ENCODE measurements at places on chromosomes 2 and 18.

DNA sequence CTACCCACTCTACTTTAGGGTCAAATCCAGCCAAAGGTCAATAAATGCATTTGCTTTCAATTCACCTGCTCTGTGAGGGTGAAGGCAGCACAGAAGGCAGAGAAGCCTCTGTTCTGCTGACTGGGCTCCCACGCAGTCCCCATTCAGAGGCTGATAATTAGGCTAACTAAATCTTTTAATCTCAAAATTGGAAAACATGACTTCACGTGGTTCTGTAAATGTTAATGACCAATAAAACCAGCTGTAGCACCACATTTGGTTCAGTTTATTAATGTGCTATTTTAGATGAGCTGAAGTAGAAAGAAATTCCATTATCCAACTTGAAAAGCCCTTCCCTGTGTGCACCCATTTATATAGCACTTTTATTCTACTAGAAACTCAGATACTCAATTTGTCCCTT, 310.6 kb downstream of the C1D start:
- DNase-seq: no peak

- no peak for DNase-seq
Measured at GRCh38 chr2:158153270-158154015, 51.8 kb downstream of the UPP2 start.

DNA sequence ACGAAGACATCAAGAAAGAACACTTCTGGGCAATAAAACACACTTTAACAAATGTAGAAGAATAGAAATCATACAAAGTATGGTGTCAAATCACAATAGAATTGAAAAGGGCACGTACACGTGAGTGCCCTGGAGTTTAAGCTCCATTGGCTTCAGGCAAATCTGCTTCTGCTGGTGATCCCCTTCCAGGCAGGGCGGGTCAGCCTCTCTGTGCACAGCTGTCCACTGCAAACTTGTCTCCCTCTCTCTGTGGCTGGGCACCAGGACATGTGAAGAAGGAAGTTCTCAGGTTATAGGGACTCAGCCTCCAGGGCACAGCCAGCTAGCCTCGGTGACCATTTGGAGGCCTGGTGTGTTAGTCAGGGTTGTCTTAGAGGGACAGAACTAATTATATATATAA, 66.0 kb downstream of the ST3GAL5 start:
- no peak for DNase-seq

DNA sequence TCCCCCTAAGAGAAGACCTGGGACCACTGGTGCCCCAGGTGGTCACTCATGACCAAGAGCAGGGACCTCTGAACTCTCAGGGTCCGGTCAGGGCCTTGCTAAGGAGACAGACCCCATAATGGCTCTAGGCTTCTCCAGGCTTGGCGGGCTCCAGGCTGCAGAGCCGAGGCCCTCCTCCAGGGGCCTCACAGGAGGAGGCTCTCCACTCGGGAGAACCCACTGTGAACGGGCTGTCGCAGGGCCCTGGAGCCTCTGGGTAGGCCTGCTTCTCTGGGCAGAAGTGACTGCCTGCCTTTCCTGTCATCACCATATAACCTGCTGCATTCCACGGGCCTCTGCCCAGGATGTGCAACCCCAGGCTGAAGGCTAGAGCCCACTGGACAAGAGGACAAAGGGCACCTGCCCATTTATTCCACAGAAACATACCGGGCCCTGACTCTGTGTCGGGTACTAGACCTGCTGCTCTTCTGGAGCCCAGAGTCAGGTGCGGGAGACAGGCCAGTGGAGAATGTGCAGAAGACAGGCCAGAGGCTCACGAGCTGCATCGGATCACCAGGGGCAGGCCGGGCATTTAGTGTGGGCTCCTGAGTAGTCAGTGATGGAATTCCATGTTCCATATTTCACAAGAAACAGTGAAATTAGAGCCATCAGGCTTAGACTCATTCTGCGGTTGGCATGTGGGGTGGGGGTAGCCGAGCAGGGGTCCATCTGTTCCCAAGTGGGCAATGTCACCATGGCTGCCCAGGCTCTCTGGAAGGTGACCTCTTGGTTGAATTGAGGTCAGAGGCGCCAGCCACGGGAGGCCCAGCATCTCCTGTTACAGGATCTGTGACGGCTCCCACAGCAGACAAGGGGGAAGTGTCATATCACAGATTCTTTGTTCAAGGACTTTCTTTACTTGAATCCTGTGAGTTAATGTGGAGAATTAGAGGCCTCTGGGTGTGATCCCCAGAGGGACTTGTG, 220.8 kb downstream of the SH3RF3 start:
- no peak for DNase-seq

- no peak for DNase-seq
Measured at GRCh38 chr2:111028720-111029119, 92.0 kb upstream of the BCL2L11 start.

DNA sequence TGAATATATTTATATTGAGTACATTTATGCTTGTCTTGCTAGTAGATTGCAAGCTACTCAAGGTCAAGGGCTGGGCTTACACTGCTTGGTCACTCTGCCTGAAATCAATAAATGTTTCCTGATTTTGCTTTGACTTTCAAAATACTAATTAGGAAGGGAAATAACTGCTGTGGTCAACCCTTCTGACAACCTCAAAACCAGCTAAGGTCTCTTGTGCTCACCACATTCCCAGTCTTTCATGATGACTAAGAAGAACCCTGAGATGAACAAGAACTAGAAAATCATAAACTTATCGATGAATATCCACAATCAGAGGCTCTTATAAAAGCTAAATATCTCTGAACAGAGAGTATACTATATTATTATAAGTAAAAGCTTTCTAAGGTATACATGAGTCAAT, 33.3 kb downstream of the ABCB11 start:
- DNase-seq: no peak

DNA sequence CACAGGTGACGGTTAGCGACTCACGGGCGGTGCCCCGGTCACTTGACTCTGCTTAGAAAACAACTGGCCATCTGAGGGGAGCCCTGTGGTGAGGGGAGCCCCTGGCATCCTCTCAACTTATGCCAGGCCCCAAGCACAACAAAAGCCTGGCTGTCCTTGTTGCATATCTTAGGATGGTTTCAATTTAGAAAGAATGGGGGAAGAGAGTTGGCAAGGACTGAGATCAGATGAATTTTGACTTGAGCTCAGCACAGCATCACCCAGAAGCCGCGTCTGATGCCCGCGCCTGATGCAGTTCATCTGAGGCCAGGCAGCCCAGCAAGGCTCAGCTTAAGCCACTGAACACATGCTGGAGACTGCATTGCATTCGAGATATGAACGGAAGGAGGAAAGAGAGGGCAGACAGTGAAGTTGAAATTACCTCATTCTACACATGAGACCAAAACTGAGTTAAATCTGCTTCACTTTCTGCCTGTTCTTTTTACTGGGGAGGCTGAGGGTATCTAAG, 36.8 kb downstream of the MYT1L start:
- DNase-seq: no peak

DNA sequence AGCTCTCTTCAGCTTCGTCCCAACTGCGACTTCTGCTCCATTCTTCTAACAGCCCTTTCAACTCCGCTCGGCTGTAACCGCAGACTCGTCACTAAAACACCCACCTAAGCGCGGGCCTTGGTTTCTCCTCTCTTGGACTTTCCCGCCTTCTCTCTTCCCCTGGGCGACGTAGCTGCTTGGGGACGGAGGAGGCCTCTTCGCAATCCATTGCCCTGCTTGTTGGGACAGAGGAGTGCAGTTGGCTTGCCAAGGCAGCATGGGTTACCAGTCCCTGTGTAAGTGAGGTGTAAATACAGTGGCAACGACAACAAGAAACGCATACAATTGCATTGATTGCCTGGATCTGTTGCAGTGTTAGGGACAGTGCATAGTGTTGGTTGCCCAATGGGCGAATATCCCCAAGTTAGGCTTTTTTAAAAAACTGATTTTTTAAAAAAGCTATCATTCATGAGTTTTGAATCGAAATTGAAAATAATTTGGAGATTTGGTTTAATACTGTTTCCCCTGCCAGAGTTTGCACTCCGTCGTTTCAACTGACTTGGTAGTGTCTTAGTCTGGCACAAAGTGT, 484 bp upstream of the DARS1 start:
- no peak for DNase-seq

DNA sequence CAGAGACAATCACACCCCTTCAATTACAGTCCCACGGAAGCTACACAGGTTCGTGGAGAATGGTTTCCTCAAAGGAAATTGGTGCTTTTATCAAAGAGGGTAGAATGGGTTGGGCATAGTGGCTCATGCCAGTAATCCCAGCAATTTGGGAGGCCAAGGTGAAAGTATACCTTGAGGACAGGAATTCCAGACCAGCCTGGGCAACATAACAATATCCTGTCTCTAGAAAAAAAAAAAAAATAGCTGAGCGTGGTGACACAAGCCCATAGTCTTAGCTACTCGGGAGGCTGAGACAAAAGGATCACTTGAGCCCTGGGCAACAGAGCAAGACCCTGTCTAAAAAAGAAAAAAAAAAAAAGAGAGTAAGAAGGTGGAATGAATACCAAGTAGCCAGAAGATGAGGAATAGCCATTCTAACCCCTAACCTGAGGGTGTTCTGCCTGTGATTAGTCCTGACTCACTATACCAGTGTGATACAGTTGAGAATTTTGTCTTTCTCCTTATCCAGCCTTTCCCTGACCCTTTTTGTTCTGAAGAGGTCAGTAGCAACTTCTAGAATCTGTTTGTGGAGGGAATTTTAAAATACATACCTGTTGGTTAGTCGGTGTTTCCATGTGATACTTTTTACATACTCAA, 283.2 kb downstream of the MREG start:
- DNase-seq: no peak

DNA sequence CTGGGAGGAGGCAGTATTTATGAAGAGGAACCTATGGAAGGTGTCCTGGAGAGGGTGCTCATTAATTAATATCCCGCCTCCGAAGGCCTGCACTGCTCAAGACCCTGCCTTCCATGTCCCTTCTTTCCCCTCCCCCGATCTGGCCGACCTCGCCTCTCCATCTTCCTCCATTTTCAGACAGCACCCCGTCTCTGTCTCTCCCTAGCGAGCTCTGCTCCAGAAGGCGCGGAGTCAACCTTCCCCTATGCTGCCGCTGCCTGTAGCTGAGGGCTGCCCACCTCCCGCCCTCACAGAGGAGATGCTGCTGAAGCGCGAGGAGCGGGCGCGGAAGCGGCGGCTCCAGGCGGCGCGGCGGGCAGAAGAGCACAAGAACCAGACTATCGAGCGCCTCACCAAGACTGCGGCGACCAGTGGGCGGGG, 1.1 kb upstream of the WBP1 start:
- DNase-seq: no peak

- no peak for DNase-seq
Measured at GRCh38 chr18:79739440-79739778, 58.3 kb upstream of the KCNG2 start.

DNA sequence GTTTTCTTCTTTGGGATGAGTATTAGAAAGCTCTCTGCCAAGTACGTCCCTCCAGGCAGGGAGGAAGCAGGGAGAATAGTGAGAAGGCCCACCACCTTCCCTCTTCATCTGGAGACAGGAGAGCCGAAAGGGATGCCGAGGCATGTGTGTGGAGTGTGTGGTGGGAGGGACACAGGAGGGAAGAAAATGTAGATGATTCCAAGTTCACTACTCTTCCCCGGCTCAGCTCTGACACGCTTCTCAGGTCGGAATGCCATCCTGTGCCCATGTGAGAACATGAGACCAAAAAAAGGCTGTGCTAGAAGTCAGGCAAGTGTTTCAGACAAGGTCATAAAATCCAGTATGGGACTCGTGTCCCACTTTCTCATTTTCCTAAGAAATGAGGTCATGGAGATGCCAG, 47.4 kb downstream of the GYPC start:
- no peak for DNase-seq

DNA sequence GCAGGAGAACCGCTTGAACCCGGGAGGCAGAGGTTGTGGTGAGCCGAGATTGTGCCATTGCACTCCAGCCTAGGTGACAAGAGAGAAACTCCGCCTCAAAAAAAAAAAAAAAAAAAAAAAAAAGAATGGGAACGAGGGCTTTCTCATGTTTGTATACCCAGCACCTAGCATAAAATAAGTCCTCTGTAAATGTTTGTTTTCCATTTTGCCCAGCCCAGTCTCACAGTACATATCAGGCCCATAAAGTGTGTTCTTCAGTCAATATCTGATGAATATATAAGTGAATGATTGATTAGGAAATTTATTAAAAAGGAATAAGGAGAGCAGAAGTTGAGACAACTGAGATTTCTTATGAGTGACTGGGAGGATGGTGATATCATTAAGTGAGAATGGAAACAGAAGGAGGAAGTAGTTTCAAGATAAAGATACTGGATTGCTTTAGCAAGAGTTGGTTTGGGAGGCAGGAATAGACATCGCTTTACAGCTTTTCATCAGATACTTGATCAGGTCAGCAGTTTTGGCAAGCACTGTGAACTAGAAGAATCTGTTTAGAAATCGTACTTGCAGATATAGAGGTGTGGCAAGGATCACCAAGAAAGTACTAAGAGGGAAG, 327.5 kb downstream of the KIAA1328 start:
- DNase-seq: no peak

GRCh38 chr2:111168528-111169239, 48.0 kb downstream of the BCL2L11 start:
- no peak for DNase-seq

DNA sequence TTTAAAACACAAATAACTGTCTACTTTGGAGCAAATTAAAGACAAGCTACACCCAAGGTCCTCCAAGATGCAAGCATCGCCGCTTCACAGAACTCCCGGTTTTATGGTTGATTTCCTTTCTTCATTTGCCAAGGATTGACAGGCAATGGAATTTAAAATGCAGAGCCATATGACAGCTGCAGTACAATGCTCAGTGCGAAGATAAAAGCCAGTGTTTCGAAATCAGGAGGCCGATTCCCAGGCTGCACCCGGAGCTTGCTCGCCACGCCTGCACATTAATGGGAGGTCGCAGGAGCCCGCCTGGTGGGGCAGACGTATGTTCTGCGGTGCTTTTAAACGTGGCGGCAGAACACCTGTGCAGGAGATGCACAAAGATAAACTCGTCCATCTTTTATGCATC, 727.6 kb upstream of the SOX11 start:
- no peak for DNase-seq

- no peak for DNase-seq
Measured at GRCh38 chr2:219497495-219498279, 1.0 kb upstream of the GMPPA start.

- DNase-seq: no peak
Measured at GRCh38 chr18:37449618-37450017, 116.0 kb downstream of the CELF4 start.

DNA sequence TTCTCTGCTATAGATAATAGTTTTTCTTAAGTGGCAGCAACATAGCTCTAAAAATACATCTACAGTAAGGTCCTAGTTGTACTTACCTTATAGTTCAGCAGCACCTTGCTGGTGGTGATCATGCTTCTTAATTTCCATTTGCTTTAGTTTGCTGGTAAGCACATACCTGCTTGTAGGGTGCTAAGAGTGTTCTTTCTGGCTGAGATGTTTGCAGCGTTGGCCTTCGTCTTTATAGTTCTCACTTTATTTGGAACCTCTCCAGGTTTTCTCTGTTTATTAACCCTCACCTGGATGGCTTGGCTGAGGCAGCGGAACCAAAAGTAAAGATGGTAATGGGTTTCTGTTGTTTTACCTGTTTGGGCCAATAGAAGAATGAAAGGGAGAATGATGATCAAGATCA, 123.6 kb upstream of the EFEMP1 start:
- no peak for DNase-seq

- no peak for DNase-seq
Measured at GRCh38 chr2:191508738-191509137, 169.2 kb upstream of the NABP1 start.

- peak; percentile 5 for DNase-seq
Measured at GRCh38 chr2:55112229-55113031, 62.2 kb upstream of the RTN4 start.

Data from cerebellar nuclear complex (tissue), 1 donor.